NB4 (cell line): ENCODE measurements at places on chromosomes 16 and 17.
A peak's percentile ranks its signal among the peaks of the same experiment; 100 is the strongest.

GRCh38 chr17:2721603-2722002 is 10.0 kb upstream of the CLUH start:
- DNase-seq, result no peak

- DNase-seq, result no peak
Measured at GRCh38 chr17:59719526-59719925, 12.1 kb downstream of the VMP1 start.

DNA sequence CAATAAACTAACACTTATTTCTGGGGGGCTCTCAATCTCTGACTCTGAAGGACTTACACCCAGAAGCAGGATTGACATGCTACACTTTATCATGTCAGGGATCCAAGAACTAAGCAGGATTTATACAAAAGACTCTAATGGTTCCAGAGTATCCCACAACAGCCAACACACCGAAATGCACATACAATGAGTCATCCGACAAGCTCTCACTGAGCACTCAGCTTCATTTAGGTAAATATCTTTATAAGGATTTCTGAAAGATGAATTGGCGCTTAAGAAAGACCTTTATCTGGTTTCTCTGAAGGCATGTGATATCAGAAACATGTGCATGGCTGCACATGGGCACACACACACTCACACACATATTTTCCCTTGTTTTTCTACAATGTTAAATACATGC is 77.2 kb downstream of the TOX3 start:
- no peak for DNase-seq

- DNase-seq, result no peak
Measured at GRCh38 chr16:2902337-2903130, 9.2 kb upstream of the FLYWCH1 start.

DNA sequence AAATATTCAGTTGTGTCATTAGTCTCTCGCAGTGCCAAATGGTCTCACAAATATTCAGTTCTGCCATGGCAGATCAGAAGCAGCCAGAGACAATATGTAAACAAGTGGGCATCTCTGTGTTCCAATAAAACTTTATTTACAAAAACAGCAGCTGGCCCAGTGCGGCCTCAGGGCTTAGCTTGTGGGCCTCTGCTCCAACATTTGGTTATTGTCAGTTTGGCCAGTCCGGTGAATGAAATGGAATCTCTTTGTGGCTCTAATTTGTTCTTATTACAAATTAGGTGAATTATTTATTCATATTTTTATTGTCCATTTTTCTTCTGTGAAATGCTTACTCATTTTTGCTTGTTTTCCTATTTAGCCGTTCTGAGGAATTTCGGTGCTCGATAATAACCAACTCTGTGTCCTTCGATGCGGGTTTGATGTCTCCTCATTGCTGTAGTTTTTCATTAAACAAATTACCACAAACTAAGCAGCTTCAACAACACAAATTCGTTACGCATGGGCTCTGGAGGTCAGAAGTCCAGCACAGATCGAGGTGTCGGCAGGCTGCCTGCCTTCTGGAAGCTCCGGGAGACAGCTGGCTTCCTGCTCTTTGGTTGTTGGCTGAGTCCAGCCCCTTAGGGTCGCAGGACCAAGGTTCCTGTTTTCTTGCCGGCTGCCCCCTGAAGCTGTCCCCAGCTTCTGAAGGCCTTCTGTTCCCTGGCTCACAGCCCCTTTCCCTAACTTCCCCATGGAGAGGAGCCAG is 4.1 kb upstream of the SLC38A10 start:
- DNase-seq, result no peak

- DNase-seq, result no peak
Measured at GRCh38 chr16:66293207-66293735, 73.2 kb upstream of the CDH5 start.

GRCh38 chr16:62657116-62657515 is 620.9 kb upstream of the CDH8 start:
- no peak for DNase-seq

GRCh38 chr17:19346351-19347255 is 15.9 kb downstream of the B9D1 start:
- peak; percentile 92 for DNase-seq

DNA sequence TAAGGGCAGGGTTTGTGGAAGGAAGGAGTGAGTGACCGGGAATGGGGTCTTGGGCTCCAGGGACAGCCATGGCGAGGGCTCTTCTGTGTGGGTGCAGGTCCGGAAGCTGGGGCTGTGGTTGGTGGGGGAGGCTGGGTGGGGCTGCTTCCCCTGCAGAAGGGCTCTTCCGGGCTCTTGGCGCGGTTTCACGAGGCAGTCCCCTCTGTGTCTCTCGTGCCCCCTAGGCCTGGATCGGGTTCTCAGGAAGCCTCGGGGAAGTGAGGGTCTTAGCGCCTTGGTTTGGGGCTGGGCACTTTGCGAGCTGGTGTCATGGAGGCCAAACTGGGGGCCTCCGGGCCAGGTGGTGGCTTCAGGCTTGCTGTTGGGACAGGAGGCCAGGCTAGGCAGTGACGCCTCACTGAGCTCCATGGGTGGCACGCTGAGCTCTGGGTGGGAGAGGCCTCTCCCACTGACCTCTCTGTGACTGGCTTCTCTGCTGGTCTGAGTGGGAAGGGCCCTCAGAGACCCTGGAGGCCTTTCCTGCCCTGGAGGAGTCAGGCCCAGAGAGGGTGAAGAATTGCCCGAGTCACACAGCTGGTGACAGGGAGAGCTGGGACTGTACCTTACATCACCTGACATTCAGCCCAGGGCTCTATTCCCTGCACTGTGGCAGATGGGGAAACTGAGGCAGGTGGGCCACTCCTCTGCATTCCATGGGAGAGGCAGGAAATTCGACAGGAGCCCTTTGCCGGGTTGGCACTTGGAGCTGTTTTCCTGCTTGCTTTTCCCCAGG is 8.2 kb downstream of the ADCY7 start:
- DNase-seq, result peak; percentile 93

- no peak for DNase-seq
Measured at GRCh38 chr16:72739577-72739976, 308.4 kb downstream of the ZFHX3 start.

DNA sequence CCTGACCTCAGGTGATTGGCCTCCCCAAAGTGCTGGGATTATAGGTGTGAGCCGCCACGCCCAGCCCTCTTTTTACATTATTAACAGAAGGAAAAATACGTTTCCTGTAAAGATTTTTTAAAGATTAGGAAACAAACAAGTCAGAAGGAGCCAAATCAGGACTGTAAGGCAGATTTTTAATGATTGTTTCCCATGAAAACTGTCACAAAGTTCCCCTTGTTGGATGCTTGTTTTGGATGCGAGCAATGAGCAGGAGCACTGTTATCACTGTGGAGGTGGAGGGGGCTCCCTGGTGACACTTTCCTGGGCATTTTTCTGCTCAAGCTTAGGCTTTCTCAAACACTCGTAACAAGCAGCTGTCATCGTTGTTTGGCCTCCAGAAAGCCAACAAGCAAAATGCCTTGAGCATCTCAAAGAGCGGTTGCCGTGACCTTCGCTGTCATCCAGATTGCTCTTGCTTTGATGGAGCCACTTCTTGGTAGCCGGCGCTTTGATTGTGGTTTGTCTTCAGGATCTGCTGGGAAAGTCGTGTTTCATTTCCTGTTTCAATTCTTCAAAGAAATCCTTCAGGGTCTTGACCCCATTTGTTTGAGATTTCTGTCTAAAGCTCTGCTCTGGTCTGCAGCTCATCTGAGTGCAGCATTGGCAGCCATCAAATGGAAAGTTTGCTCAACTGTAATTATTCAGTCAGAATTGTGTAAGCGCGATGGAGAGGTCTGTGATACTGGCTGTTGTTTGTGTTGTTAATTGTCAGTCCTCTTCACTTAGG is 128.7 kb downstream of the RPTOR start:
- no peak for DNase-seq

DNA sequence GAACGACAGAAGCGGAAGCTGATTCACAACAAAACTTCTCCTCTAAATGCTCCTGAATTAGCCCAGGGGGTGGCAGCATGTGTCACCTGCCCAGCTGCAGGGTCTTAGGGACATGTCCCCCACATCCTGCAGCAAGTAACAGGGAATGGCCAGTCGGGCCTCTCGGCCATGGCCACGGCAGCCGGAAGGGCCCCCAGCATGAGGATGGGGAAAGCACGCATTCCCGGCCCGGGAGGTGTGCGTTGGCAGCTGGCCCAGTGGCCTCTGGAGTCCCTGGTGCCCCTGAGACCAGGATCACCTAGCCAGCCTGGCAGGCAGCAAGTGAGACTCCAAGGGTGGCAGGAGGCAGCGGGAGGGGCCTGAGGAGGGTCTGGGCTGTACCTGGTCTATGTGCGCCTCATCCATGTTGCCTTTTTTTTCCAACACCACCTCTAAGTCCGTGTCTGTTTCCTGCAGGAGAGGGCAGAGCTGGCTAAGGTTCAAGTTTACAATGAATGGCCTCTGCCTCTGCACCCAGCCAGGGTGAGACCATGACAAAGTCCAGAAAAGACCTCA is 7.0 kb downstream of the KNOP1 start:
- DNase-seq, result no peak

DNA sequence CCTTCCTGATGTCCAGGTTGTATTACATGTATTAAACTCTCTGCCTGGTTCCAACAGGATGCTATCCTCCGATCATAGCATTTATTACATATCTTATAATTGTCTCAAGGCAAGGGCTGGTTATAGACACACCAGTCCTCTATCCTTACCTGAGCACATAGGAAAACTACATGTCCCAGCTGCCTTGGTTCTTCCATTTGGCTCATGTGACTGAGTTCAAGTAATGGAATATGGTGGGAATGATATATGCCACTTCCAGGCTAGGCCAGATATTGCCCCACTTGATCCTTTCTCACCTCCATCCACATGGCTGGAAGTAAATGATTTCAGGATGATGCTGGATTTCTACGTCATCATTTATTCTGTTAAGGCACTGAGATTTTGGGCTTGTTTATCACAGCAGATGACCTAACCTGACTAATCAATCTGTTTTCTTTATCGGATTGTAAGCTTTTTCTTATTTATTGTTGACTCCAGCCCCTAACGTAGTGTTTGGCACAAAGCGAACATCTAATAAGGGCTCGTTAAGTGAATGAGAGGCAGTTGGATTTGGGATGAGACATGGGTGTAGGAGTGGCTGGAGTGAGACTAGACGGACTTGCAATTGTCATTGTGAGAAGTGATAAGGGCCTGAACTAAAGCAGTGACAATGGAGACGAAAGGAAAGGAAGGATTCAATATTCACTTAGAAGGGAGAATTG is 8.2 kb upstream of the SHISA9 start:
- DNase-seq, result no peak

DNA sequence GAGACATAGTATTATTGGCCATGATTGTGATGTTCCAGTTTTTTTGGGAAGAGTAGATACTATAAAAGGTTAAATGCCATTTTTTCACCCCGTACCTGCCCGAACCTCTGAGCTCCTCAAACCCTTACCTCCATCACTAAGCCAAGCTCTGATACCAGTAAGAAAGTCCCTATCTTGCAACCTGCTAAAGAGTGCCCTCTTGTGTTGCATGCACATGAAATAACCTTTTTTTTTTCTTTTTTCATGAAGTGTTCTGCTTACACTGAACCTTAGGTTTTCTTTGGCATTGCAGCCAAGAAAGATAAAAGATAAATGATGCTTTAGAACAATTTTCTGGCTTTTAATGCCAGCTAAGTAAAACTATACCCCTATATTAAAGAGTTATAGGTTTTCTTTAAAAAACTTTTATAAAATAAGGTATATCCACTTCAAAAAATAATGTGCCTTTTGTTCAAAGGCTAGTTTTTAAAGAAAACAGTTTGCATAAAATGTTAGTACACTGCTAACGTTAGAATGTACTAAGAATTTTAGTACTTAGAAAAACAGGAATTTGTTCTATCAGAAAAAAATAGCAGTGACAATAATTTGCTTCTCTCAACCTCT is 295.3 kb upstream of the PMFBP1 start:
- peak; percentile 60 for DNase-seq

GRCh38 chr16:51638339-51639135 is 487.5 kb upstream of the SALL1 start:
- DNase-seq, result no peak

DNA sequence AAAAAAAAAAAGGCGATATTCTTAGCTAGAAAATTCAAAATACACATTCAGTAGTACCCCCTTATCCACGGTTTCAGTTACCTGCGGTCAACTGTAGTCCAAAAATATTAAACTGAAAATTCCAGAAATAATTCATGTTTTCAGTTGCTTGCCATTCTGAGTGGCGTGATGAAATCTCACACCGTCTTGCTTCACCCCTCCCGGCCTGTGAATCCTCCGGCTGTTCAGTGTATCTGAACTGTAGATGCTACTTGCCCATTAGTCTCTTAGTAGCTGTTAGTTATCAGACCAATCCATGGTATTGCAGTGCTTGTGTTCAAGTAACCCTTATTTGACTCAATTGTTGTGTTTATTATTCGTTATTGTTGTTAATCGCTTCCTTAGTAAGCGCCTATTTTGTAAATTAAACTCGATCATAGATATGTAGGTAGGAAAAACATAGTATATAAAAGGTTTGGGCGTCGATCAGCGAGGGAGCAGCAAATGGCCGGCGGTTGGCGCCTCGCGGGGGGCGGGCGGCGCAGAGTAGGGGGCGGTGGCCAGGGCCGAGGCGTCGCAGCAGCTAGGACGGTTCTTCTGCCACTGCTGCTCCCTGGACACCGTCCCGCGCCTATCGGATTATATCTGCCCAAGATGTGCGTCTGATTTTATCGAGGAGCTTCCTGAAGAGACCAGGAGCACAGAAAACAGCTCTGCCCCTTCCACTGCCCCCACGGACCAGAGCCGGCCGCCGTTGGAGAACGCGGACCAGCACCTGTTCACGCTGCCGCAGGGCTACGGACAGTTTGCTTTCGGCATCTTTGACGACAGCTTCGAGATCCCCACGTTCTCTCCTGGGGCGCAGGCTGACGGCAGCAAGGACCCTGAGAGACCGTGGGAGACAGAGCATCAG is 39.8 kb upstream of the AKAP1 start:
- DNase-seq, result peak; percentile 18

DNA sequence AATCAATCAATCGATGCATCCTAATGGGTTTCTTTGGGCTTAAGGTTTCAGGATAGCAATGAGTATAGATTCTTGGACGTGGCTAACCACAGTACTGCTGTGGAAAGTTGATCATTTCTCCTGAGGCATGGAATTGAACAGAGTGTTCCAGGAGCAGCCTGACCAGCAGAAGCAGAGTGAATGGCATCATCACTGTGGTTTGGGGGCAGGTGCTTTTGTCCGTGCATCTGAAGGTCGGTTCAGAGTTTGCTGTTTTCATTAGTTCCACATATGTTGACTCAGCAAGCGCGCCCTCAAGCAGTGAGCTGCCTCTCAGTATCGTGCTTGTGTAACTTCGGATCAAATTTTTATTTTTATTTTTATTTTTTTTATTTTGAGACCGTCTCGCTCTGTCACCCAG is 24.9 kb downstream of the KIAA0513 start:
- peak; percentile 54 for DNase-seq

GRCh38 chr17:491086-492021 is 138.7 kb upstream of the RPH3AL start:
- peak; percentile 74 for DNase-seq

DNA sequence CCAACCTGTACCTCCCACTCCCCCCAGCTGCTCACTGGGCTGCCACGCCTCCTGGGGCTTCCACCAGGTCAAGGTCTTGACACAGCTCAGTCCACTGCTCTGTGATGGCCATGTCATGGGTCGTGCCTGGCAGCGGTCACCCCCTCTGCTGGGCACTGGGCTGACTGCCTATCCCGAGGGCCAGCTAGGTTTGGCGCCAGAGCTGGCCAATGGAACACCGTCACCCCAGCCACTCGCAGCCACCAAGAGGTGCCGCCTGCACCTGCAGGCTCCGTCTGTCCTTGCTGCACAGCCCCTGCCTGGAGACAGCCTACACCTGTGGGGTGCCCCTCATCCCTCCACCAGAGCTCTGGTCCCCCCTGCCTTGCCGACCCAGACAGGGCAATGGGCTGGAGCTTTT is 4.5 kb upstream of the RAB40C start:
- no peak for DNase-seq

GRCh38 chr17:14547556-14547955 is 246.7 kb downstream of the HS3ST3B1 start:
- no peak for DNase-seq
